ENCODE measurements at places on chromosomes 6 and 20.

GRCh38 chr6:117555882-117556498, 46.3 kb downstream of the GOPC start:
- peak; percentile 80 for DNase-seq

DNA sequence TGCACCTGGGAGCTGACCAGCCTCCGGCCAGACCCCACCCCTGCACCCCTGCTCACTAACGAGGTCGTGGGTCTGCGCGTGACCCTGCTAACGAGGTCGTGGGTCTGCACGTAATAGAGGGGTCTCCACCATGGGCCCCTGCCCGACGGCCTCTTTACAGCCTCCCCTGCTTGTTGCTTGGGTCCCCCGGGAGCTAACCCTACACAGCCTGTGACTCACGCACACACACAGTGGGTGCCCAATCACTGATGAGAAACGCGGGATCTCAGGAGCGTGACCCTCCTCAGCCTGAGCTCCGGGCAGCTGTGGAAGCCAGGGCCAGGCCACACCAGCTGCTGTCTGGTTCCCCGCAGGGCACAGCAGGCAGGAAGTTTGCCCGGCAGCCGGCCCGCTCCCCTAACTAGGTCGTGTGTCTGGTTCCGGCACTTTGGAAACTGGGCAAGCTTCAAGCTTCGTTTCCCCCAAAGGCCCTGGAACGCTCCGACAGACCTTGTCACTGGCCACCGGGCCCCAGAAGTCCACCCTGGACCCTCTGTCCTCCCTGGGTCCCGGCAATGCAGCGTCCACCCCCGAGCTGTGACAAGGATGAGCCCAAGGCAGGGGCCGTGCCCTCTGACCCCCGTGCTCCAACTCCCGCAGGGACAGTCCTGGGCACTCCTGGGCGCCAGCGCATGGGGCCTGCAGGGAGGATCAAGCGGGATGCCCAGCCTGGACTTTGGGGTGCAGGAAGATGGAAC, 767 bp downstream of the PTK6 start:
- DNase-seq: no peak

DNA sequence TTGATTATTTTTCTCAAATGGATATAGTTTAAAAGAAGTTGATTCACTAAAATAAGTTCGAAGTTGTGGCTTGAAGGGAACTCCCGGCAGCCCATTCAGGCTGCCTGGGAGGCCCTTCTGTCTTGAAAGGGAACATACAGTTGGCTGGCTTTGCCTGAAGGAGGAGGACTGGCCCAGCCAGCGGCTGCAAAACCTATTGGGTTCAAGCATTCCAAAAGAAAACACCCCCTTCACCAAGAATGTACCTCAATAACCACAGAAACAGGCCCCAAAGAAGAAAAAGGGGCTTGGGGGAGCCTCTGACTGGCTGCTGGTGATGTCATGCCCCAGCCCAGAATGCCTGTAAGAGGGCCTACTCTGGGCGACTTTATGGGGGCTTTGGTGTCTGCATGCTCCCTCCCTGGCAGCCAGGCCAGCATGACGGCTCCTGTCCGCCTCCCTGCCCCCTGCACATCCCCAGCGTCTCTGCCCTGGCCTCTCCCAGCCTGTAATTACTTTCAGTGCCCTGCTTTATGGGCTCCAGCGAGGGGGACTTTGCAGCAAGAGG, 36.5 kb downstream of the MAFB start:
- no peak for DNase-seq

GRCh38 chr6:168228676-168229367, 90.8 kb downstream of the DACT2 start:
- no peak for DNase-seq

- no peak for DNase-seq
Observed at GRCh38 chr6:87742106-87742505, 40.1 kb upstream of the AKIRIN2 start.

- no peak for DNase-seq
Observed at GRCh38 chr6:113591896-113592827, 265.0 kb upstream of the MARCKS start.

GRCh38 chr6:25302151-25302550, 23.0 kb downstream of the CARMIL1 start:
- no peak for DNase-seq

GRCh38 chr20:8473459-8473858, 341.4 kb downstream of the PLCB1 start:
- DNase-seq: no peak

DNA sequence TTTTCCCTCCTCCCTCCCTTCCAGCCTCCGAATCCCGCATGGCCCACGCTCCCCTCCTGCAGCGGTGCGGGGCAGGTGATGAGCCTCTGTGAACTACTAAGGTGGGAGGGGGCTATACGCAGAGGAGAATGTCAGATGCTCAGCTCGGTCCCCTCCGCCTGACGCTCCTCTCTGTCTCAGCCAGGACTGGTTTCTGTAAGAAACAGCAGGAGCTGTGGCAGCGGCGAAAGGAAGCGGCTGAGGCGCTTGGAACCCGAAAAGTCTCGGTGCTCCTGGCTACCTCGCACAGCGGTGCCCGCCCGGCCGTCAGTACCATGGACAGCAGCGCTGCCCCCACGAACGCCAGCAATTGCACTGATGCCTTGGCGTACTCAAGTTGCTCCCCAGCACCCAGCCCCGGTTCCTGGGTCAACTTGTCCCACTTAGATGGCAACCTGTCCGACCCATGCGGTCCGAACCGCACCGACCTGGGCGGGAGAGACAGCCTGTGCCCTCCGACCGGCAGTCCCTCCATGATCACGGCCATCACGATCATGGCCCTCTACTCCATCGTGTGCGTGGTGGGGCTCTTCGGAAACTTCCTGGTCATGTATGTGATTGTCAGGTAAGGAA, at the start of gene OPRM1:
OPRM1 (plus strand) TSS at position 10 of the 612 bp plus-strand sequence; CDS start at position 315, 305 bp downstream.
- DNase-seq: peak; percentile 77

- DNase-seq: no peak
Observed at GRCh38 chr6:32664827-32665362, 1.6 kb downstream of the HLA-DQB1 start.

GRCh38 chr6:42452171-42453030, 675 bp upstream of the TRERF1 start:
- peak; percentile 84 for DNase-seq

GRCh38 chr20:815914-816606, 17.5 kb upstream of the FAM110A start:
- peak; percentile 61 for DNase-seq

DNA sequence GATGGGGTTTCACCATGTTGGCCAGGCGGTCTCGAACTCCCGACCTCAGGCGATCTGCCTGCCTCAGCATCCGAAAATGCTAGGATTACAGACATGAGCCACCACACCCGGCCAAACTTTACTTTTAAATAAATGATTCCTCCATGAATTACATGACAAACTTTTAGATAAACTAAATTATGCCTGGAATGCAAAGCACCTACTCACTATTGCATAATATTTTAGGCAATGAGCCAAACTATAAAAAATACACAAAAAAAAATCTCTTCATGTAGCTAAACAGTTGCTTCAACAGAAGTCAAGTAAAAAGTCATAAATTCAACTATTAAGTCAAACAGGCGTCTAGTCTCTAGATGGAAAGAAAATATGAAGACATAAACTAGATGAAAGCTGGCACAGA, 56.5 kb downstream of the PTPRK start:
- DNase-seq: no peak

DNA sequence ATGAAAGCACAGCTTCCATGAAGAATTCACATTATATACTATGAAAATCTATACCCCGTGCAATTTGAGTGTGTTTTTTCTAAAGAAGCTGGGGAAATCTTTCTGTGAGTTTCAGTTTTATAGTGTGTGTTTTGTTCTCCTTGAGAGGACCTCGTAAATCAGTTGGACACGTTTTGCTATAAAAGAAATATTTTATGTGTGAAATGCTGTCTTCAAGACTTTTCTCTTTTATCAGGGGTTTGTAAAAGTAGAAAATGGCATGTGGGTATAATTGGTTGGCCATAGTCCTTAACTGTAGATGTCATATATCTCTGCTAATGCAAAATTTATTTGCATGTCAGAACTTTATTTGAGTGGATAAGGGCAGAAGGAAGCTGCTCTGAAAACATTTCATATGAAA, 186.2 kb downstream of the CDH4 start:
- no peak for DNase-seq

DNA sequence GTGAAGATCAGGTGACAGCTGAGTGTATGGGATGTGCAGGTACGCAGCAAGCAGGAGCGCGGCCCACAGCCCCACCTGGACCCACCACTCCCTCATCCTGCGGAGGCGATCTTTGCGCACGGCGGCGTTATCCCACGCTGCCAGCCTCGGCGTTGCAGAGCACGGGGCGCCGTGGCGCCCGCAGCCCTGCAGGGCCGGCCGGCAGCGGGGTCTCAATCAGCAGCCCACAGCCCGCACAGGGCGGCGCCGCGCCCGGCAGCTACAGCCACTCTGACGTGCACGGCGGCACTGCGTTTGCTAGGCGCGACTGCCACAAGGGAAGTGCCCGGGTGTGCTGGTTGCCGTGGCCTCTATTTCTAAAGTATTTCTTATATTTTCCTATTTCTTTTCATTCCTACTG, 46.9 kb downstream of the LAMA2 start:
- no peak for DNase-seq

GRCh38 chr20:61405007-61405406, 152.9 kb downstream of the CDH4 start:
- DNase-seq: no peak

DNA sequence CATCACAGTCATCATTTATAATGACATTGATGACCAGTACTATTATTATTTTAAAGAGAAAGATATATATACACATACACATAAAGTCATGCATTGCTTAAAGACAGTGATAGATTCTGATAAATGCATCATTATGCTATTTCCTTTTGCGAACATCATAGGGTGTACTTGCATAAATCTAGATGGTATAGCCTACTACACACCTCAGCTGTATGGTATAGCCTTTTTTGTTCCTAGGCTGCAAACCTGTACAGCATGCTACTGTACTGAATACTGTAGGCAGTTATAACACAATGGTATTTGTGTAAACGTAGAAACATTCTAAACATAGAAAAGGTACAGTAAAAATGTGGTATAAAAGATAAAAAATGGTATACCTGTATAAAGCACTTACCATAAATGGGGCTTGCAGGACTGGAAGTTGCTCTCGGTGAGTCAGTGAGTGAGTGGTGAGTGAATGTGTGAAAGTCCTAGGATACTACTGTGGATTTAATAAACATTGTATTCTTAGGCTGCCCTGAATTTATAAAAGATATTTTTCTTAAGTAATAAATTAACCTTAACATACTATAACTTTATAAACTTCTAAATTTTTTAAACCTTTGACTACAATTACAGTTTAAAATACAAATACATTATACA, 23.9 kb downstream of the QKI start:
- DNase-seq: no peak

GRCh38 chr6:91812596-91813274, 1225.9 kb upstream of the MAP3K7 start:
- no peak for DNase-seq

- no peak for DNase-seq
Observed at GRCh38 chr6:161711515-161711914, 437.7 kb upstream of the AGPAT4 start.

GRCh38 chr20:43843096-43843964, 71.3 kb upstream of the TOX2 start:
- DNase-seq: no peak

- DNase-seq: peak; percentile 71
Observed at GRCh38 chr6:80528115-80528514, 421.6 kb downstream of the BCKDHB start.

DNA sequence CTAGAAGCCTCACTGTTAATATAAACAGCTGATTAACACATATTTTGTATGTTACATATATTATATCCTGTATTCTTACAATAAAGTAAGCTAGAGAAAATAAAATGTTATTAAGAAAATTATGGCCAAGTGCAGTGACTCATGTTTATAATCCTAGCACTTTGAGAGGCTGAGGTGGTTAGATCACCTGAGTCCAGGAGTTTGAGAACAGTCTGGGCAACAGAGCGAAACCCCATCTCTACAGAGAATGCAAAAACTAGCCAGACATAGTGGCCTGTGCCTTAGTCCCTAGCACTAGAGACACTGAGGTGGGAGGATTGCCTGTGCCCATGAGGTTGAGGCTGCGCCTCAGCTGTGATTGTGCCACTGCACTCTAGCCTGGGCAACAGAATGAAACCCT, 81.9 kb downstream of the NCOA3 start:
- no peak for DNase-seq

GRCh38 chr6:141244366-141244765, 888.4 kb upstream of the GJE1 start:
- DNase-seq: no peak
